ENCODE measurements at places on chromosomes 16 and 17.

DNA sequence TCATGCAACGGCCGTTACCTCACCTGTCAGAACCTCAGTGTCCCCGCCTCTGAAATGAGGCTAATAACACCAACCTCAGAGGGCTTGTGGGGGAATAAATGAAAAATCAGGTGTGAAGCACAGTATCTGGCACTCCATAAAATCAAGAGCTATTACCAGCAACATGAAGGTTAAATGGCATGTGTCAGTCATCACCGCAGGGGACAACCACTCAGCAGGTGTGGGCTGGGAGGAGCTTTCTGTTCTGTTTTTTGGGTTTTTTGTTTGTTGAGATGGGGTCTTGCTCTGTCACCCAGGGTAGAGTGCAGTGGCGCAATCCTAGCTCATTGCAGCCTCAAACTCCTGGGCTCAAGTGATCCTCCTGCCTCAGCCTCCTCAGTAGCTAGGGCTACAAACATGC is 16.8 kb upstream of the KRT19 start:
- no peak for DNase-seq

DNA sequence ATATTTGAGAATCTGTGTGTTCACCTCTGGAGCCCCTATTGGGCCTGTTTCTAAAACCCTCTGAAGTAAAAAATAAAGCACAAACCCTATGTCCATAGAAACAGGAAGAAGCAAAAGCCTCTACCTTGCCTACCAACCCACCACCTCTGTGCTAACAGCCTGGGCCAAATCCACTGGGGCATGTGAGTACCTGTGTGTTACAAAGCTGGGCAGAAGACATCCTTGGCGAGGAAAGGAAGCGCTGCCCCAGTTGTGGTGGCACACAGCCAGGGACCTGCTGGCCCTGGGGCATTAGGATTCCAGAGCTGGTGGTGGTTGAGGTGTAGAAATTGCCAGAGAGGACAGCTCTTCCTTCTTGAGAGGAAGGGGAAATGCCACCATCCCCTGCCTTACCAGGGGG is 30.0 kb downstream of the MYO18A start:
- no peak for DNase-seq

DNA sequence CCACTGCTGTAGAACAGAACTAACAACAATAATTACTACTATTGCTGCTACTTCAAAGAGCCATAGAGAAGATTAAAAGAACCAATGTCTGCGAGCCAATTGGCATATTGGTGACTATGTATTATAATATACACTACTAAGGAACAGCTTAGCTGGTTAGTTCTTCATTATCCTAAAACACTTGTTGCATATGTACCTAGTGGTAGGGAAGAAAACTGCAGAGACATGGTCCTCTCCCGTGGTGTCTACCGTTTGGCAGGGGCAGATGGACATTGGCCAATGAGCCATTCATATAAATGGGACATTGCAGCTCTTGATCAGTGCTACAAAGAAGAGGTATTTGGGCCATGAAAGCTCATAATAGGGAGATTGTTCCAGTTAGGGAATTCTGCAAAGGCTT is 46.4 kb upstream of the CLEC3A start:
- DNase-seq = no peak

GRCh38 chr17:83128306-83129240 is 49.2 kb downstream of the METRNL start:
- no peak for DNase-seq

DNA sequence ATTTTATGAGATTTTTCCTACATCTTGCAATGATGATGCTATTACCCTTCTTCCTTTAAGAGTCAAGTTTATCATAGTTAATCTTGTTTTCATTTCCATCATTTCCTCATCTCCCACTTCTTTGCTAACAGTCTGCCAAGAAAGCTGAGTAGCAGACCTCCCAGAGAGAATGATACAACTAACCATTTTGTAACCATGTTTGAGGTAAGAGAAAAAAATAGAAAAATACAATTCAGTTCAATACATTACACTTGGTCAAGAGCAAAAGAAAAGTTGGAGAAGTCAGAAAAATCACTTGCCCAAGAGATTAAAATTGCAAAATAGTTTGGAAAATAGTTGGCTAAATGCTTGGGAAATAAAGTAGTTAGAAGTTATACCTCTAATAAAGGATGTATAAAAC is 154.4 kb downstream of the ABCA8 start:
- DNase-seq = no peak

All from effector memory CD4-positive, alpha-beta T cell (primary cell).